A172 (cell line): ENCODE measurements at places on chromosomes 13 and 19.

- no peak for DNase-seq
Observed at GRCh38 chr13:37201081-37201480, 95.6 kb upstream of the CSNK1A1L start.

DNA sequence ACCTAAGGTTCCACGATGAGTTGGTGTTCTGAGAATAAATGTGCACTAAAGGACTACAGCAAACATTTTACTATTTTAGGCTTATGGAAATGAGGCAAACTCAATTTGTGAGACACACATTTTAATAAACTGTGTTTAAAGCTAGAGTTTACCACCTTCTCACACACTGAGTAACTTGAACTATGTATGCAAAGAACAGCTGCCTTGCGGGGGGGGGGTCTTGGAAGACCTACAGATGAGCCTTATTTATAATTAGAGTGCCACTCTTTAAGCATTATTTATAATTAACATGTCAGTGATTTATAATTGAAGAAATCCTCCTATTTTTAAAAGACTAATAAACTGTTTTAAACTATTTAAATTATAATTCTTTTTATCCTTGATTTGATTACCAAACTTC, 300.4 kb downstream of the DLEU7 start:
- no peak for DNase-seq

GRCh38 chr19:919199-920050, 2.3 kb downstream of the KISS1R start:
- DNase-seq, result no peak

DNA sequence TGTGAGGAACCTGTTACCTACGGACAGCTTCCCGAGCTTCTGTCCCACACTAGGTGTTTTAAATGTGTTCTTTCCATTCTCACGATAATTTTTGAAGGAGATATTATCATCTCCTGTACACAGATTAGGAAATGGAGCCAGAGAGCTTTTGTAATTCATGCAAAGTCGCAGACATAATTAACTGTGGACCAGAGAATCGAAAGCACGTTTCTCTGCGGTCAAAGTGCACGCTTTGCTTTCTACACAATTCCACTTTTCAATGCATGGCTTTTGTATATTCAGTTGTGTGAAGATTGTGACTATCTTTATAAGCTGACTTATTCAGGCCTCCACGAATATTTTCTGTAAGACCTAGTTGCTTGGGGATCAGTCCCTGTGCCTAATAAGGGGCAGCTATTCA, 81.7 kb upstream of the SLC10A2 start:
- no peak for DNase-seq

GRCh38 chr13:33106656-33107360, 90.6 kb downstream of the KL start:
- no peak for DNase-seq
